ENCODE measurements at places on chromosomes 11 and 22.
A peak's percentile ranks its signal among the peaks of the same experiment; 100 is the strongest.

- no peak for DNase-seq
Observed at GRCh38 chr11:47000033-47000432, 63.5 kb downstream of the CSTPP1 start.

- no peak for DNase-seq
Observed at GRCh38 chr22:45090497-45090910, 73.2 kb upstream of the NUP50 start.

DNA sequence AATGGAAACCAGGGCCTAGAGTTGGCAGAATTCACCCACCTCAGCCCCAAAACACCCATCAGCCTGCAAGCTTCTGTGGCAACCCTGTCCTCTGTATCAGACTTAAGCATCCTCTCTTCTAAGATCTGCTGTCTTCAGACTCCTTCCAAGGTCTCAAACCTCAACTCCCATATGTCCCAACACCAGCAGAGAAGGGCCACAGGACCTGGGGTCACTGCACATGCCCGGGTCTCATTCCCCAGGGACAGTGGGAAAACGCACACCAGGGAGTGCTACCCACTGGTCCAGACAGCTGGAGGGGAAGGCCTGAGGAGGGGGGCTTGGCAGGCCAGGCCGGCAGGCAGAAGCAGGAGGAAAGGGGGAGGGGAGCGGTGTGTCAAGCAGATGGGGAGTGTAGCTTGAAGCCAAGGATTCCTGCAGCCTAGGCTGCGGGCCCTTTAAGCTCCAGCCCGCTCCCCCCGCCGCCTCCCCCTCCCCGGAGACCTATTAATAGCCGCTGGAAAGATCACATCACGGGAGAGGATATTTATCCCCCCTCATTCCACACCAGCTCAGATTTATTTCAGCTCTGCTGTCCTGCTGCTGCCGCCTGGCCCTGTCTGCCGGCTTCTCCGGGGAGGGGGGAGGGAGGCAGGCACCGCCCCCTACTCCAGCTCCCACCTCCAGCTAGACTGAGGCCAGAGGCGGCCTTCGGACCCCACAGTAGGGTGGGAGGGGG lies 16.7 kb downstream of the BCL9L start:
- DNase-seq, result no peak

GRCh38 chr22:47366026-47366767 lies 603.7 kb downstream of the TBC1D22A start:
- no peak for DNase-seq

DNA sequence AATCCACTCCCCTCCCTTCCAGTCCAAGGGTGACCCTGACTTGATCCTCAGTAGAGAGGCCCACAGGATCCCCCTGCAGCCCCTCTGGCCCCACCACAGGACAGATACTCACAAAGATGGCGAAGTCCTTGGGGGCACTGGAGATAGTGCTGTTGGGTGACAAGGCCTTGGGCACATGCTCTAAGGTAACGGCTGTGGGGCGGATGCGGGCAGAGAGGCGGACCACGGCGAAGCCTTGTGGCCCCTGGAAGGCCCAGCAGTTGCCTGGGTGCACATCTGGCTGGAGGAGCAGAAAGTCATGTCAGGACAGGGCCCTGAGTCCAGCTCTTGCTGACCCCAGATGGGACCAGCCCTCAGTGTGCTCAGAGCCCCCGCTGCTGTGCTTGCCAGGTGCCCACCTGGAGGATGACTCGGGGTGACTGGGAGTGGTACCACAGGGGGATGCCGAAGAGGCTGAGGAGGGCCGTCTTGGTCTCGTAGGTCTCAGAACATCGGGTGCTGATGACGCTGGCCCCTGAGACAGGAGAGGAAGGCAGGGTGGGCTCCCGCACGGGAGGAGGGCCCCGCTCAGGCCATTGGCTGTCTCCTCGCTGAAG lies 17.2 kb downstream of the SUN2 start:
- no peak for DNase-seq

- DNase-seq, result no peak
Observed at GRCh38 chr11:15871904-15872626, 484.3 kb downstream of the SOX6 start.

- DNase-seq, result no peak
Observed at GRCh38 chr11:3000032-3000961, 8.2 kb upstream of the NAP1L4 start.

GRCh38 chr11:35367491-35367890 lies 51.9 kb downstream of the SLC1A2 start:
- no peak for DNase-seq

DNA sequence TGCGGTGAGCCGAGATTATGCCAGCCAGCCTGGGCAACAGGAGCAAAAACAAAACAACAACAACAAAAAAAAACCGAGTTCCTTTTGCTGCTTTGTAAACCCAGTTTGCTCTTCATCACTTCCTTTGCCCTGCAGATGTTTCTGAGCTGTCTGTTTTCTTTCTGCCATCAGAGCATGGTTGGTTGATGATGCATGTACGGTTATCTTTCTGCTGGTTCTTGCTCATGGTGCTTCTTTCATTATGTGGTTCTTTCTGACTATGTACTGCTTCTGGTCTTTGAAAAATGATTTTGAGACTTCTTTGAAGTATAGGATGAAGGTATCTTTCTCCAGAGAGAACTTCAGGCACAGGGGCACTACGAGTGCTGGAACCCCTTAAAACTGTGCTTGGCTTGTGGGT lies 13.2 kb downstream of the TANGO2 start:
- DNase-seq, result no peak

- no peak for DNase-seq
Observed at GRCh38 chr11:2365571-2366210, 11.4 kb upstream of the CD81 start.

DNA sequence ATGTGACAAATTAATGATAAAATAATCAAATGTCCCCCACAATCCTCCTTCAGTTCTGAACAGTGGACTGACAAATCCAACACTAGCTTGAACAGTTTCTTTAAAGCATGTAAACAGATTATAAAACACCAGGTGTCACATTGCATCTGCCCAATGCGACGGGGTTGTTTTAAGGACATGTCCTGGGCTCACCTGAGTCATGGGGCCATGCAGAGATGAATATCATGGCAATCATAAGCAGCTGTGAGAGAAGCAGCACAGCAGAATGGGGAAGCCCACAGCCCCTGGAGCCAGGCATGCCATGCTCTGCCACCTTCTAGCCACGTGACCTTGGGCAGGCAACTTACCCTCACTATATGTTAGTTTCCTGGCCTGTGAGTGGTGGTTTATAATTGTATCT lies 93.9 kb upstream of the KCNA4 start:
- DNase-seq, result no peak

DNA sequence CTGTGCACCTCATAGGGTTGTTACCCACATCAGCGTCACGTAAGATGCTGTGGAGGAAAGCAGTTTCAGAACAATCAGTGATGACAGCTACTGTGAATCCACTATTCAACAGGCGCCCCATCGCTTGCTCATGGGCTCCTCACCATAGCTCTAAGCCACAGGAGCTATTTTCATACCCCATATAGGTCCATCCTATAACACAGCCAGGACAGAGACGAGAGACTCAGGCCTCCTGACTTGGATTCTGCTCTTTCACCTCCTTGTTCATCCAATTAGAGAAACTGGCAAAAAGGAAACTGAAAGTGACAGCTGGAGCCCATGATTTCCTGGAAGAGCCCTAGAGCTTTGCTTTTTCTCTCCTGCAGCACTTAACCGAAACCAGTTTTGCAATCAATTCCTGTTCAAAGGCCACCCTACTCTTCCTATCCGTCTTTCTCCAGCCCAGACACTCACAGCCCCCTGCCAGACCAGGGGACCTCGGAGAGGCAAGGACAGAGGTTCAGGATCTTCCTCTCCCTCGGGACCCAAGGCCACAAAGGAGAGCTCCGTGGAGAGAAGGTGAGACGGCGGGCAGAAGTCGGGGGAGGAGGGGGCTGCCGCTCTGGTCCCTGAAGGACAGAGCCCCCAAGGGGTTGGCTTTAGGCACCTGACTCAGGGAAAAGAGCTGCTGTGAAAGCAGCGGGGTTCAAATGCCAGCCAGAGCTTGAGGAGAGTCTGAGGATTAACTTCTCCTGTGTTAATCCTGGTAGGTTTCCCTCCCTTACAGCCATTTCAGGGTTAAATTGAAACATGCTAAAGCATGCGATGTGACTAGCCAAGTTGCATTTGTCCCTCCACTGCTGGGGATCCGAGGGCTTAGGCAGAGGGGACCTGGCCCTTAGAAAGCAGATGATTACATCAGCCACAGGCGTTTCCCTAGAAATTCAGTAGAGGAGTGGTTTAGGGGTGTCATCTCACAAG lies at the start of gene APOL6:
APOL6 (plus strand) TSS at position 381 of the 960 bp plus-strand sequence. CDS start 7,980 bp downstream, outside the sequence.
- DNase-seq, result peak; percentile 71

DNA sequence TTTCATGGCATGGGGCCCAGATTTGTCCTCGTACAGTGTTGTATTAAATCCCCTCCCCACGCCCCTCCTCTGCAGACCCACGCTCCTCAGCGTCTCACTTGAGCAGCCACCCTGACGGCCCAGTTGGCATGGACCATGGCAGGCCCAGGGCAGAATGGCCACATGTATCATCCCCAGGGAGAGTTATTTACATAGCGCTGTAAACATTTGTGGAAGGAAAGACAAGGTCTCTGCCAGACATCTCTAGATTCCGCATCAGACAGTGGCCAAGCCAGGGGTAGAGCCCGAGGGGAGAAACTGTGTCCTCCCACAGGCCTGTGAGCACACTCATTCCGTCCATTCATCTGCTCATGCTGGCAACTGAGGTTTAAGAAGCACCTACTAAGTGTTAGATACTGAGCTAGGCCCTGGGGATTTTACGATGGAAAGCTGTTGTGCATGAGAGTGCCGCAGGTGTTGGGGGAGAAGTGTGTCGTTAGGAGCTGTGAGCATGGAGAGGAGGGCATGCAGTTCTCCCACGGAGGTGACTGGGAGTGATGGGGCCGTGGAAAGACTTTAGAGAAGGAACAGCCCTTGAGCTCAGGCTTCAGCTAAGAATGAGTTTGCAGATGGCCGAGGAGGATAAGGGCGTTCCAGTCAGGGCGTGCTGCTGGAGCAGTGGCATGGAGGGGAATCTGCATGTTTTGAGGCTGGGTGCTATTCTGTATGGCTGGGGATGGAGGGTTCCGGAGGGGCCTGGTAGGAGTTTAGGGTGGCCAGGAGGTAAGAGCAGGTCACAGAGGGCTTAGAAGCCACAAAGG lies 94.9 kb downstream of the GRIK4 start:
- DNase-seq, result no peak

DNA sequence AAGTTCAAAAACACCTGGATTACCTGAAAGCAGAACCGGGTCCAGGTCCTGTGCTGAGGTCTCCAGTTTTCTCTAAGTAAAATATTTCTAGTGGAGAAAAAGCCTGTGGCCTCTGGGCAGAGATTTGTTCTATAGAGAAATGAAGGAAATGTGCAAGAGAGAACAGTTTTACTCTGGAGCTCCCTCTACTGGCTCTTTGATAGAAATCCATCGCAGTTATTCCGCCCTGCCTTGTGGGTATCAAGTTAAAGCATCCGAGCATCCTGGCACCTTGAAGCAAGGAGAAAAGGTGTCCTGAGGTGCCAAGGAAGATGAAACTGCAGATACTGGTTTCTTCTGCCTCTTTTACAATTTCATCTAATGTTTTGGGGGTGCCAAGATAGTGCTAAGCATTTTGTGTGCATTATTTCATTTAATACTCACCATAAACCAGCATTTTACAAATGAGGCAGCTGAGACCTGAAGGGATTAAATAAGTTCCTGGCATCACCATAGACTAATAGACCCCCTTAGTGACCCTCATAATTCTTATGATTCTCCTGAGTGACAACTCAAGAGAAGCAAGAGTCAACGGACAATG lies 113.1 kb upstream of the HSD17B12 start:
- DNase-seq, result no peak

DNA sequence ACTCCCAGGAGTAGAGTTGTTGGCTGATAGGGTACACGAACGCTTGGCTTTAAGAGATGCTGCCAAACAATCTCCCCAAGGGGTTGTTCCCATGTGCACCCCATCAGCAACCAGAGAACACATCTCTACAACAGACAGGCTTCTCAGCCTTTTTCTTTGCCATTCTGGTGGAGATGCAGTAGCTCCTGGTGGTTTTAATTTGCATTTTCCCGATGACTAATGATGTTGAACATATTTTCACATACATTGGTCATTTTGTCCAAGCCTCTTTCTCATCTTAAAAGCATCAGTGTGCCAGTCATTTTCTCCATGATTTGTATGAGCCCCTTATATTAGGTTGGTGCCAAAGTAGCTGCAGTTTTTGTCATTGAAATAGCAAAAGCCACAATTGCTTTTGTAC lies 21.8 kb downstream of the DHCR7 start:
- no peak for DNase-seq

DNA sequence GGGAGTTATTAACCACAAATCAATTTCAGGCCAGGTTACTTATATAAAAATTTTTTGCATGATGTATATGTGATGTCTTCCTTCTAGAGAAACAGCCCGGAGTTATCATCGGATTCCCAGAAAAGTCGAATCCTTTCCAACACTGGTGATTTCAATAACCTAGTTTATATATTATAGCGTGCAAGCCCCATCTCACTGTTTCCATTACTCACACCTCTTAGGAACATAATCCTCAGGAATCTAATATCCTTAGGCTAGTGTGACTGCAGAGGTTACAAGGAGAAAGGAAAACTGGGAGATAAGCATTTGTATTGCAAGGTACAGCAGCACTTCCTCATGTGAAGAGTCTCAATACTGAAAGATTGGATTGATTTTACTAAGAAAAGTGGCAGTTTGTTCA lies 20.3 kb downstream of the ARHGAP20 start:
- no peak for DNase-seq

DNA sequence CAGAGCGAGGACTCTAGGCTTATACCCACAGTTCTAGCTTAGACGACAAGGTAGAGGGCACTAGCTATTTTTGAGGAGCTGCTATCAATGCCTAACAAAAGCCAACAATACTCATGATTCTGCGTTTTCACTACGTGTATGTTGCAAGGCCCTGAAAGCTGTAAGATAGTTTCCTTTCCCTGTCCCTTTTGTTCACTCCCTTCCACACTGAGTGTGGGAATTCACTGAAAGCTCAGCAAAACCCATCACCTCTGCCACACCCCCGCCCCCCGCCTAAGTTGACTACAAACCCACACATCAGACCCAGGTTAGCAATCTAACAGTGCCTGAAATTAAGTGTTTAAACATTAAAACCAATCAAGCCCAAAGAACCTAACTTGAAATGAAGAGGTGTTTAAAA lies 6.2 kb upstream of the LDLRAD3 start:
- no peak for DNase-seq

DNA sequence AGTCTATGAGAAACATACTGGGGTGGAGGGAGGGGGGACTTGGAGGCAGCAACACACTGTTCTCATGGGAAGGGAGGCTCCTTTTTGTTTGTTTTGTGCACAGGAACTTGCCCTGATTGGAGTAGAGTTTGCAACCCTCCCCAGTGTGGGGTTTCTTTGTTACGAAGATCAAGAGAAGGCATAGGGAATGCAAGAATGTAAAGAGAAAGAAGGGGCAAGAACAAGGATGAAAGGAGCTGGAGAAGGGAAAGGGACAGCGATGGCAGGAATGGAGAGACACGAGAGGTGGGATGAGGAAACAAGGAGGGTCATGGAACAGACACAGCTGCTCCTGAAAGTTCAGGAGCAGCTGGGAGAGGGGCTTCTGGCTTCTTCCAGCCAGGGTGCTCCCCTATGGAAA lies 611.7 kb downstream of the NTM start:
- no peak for DNase-seq

GRCh38 chr11:9141186-9141585 lies 49.8 kb upstream of the SCUBE2 start:
- DNase-seq, result no peak
